ENCODE measurements at places on chromosomes 12 and 14.
A peak's percentile ranks its signal among the peaks of the same experiment; 100 is the strongest.

DNA sequence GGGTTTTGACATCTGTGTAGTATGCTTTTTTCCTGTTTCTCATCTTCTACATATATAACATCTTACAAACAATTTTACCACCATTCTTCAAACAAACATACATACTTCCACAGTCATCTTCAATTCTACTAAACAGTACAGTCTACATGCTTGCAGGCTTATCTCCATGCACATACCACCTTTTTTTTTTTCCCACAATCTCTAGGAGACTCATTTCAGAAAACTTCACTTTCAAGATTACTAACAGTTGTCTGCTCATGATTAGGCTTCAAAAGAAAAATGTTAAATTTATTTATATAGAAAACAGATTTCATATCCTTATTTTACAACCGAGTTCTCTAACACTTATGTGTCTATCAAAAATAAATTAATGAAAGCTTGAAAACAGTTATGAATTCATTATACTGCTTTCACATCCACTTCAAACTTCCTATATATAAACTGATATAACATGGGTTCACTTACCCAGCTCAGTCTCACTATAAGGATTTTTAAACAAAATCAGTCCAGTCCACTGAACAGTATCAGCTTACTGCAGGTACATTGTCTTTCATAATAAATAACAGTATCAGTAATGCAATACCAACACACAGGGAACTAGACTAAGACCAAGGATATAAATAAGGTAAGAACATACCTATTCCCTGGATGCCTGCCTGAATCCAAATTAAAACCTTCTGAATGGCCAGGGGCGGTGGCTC lies 42.5 kb downstream of the LRP6 start:
- peak; percentile 12 for DNase-seq

DNA sequence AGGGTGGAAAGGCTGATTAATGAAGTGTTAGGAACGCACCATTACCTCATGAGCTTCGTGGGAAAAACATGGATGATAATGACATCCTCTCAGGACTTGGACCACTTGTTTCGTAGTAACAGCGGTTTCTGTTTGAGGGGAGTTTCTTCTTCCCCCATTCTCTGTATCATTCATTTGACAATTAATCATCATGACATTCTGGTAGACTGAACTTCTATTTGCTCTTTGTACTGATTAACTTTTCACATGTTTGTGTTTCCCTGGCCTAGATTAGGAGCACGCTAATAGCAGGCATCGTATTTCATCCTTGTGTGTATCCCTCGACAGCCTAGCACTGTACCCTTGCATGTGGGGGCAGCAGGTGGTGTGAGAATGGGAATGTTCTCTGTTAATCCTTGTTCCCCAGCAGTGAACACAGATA lies 8.0 kb downstream of the LRRC74A start:
- DNase-seq, result no peak

DNA sequence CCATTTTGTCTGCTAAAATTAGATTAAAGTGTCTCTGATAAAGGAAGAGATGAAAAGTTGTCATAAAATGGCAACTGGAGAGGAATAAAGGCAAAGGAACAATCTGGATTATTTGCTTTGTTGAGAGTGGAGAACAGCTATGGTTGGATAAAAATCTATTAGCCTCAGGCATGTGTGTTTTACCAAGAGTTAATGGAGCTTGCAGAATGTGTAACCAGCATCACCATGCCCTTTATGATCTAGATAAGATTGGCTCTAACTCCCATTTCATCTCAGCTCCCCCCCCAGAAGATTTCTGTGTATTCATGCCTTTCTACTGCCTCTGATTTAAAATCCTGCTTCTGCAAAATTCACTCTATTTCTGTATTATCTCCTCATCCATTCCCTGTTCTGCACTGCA lies 93.8 kb downstream of the GALC start:
- DNase-seq, result no peak

GRCh38 chr14:63833728-63834127 lies 19.1 kb upstream of the SYNE2 start:
- no peak for DNase-seq

DNA sequence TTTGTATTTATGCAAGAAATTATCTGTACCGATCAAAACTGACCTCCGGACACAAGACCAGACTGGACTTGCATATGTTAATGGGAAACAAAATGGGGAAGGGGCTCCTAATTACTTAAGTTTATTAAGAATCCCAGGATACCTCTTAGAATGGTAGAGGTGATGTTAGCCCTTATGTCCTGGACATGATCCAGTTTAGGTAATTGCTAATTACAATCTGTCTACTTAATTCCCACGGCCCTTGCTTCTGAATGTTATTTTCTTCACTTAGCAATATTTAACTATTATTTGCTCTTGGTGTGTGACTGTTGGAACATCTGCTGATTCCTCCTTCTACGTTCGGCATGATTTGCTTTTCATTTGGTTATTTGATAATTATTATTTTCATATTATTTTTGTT lies 644.0 kb downstream of the DIO2 start:
- no peak for DNase-seq

- peak; percentile 64 for DNase-seq
Observed at GRCh38 chr14:71725922-71726579, 206.2 kb upstream of the RGS6 start.
